Activated CD8-positive, alpha-beta T cell treated with anti-CD3 and anti-CD28 coated beads, Interleukin-2, amount 10 ng/mL, durations not matched to agents 7 days and 5 days (primary cell): ENCODE measurements at places on chromosomes 5 and 9.

DNA sequence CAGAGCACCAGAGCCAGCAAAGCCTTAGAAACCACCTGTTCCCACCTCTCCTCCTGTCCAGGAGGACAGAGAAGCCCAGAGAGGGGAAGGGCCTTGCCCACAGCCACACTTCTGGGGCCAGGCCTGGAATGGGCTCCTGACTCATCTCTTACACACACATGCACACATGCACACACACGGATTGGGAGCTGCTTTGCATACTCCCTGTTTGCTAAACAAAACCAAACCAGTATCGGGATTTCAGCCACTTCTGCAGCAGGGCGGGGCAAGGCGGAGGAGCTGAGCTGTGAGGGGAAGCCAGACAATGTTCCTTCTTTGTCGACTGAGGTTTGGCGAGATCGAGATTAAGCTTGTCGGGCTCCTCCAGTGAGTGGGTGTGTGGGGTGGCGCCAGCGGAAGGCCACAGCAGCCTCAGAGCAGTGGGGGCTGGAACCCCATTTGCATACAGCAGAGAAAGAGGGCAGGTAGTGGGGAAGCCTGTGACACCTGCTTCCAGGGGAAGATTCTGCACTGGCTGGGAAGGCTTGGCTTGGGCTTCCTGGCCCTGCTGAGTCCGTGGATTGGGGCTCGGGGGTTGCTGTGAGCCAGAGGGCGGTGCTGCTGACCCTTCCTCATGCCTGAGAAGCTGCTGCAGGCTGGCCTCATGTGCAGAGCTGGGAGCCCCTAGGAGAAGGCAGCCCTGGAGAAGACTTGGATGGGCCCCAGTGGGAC lies 16.1 kb downstream of the GFI1B start:
- DNase-seq, result peak; percentile 45

DNA sequence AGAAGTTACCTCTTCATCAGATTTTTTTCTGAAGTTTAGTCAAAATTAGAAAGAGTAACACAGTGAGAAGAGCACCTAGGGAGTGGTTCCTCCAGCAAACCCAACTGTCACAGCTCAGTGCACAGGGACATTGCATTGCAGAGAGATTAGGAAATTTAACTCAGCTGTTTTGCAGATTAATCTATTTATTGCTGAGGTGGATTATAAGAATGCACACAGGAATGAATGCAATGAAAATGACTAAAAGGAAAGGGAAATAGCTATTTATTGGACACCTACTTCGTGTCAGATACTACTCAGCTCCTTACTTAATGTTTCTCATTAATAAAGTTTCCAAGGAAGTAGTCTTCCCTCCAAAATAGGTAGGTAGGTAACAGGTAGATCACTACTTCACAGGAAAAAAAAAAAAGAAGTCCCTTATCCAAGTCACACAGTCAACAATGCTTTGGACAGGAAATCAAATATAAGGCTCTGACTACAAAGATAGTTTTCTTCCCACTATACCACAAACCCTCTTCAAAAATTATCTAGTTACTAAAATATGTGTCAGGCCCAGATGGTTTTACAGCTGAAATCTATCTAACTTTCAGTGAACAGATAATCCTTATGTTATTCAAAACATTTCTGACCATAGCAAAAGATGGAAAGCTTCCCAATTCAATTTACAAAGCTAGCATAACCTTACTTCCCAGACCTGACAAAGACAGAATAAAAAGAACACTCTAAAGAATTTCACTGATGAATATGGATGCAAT lies 442.2 kb upstream of the MPDZ start:
- DNase-seq, result no peak

GRCh38 chr9:88076286-88077070 lies 61.8 kb downstream of the SPATA31C2 start:
- peak; percentile 48 for DNase-seq

GRCh38 chr9:137590123-137590468 lies 216 bp downstream of the ZMYND19 start:
- DNase-seq, result no peak

GRCh38 chr9:126519660-126520420 lies 93.9 kb upstream of the LMX1B start:
- no peak for DNase-seq

GRCh38 chr9:5269249-5269715 lies 35.2 kb downstream of the RLN2 start:
- no peak for DNase-seq

GRCh38 chr9:36836486-36836885 lies 197.6 kb downstream of the PAX5 start:
- no peak for DNase-seq

GRCh38 chr9:105679257-105680022 lies 14.9 kb upstream of the TMEM38B start:
- DNase-seq, result no peak

GRCh38 chr5:102483736-102484135 lies 15.1 kb downstream of the SLCO6A1 start:
- no peak for DNase-seq

DNA sequence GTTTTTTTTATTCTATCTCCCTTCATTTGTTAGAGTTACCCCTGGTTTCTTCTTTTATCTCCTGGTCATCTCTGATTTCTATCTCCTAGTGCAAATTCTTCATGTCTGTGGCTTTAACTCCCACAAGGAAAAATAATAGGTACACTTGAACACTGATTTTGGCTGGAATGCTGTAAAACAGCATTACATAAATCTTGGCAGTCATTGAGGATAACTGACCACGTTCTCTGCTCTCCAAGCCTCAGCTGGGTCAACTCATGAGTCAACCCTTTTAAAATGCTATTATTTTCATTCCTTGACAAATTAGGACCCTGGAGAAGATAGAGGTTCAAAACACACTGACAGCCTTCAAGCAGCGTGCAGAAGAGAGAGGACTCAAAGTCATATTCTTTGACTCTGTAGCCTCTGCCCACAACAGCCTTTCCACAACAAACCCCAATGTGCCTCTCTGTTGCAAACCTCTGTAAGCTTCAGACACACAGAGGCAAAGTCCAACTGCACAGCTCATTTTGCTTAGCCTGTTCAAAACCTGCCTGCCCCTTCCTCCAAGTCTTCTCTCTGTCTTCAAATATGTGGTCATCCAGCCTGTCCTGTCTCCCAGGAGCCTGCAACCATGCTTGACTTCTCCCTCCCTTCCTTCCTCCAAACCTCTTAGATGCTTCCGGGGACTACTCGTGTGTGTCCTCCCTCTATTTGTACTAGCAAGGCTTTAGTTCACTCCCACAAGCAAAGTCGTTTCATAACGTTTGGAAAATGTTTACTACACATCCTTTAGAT lies 398.4 kb downstream of the MED10 start:
- DNase-seq, result no peak

DNA sequence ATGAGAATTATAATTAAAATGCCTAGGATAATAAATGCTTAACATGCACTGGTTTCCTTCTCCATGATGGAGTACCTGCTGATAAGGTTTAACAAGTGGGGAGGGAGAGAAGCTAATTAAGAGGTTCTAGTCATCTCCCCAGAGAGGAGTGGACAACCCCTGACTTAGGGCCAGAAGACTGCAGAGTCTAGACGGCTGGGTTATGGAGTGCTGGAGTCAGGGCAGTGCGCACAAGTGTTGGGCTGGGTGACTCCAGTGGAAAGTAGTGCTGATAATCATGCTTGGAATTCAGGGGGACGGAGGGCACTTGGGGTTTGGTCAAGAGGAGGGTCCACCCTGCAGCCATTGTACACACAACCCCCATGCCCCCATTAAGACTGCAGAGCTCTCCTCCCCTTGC lies 32.8 kb upstream of the TGFBI start:
- no peak for DNase-seq

DNA sequence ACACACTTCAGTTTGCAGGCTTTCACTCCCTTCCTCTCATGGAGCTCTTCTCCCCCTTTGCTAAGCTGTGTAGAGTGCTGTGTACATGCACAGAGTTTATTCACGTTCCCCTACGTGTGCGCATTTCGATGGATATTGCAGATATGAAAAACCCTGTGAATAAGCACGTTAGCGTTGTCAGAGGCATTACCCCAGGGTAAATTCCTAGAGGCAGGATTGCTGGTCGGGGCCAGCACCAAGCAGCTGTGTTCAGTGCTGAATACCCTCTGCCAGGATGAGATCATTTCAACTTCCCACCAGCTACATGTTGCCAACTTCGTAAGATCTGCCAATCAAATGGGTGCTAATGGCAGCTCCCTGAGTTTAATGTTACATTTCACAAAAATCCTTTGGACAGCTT lies 172.3 kb upstream of the PPP1R26 start:
- no peak for DNase-seq
